GOT3 (cell line): ENCODE measurements at places on chromosomes 13 and 19.

- no peak for DNase-seq
Observed at GRCh38 chr19:21133633-21134032, 8.2 kb upstream of the ZNF431 start.

GRCh38 chr19:27745978-27746542, 1466.9 kb downstream of the UQCRFS1 start:
- no peak for DNase-seq

- no peak for DNase-seq
Observed at GRCh38 chr13:83325125-83325853, 557.0 kb downstream of the SLITRK1 start.

DNA sequence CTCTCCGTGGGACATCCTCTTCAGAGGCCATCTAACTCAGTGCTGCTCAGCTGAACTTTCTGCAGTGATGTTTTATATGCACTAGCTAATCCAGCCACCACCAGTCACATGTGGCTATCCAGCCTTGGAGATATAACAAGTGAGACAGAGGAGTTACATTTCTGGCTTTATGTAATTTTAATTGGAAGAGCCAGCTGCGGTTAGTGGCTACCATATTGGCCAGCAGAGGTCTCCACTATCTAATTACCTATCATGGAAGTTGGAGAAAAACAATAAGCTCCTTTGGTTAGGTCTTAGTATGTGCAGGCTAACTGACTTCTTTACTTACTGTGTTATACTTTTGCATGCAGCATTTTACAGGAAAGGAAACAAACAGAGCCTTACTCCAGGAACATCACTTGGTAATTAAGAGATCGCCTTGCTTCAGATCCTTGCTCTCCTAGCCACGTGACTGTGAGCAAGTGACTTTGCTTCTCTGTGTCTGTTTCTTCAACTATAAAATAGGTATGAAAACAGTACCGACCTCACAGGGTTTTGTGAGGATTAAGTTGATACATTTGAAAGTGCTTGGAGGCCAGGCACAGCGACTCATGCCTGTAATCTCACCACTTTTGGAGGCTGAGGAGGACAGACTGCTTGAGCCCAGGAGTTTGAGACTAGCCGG, 1.6 kb upstream of the KLK10 start:
- no peak for DNase-seq

GRCh38 chr13:84294576-84294975, 412.3 kb upstream of the SLITRK1 start:
- DNase-seq: no peak

GRCh38 chr19:14405380-14405757, 13.8 kb downstream of the DDX39A start:
- DNase-seq: no peak

- no peak for DNase-seq
Observed at GRCh38 chr19:16000024-16000663, 51.3 kb downstream of the OR10H4 start.

DNA sequence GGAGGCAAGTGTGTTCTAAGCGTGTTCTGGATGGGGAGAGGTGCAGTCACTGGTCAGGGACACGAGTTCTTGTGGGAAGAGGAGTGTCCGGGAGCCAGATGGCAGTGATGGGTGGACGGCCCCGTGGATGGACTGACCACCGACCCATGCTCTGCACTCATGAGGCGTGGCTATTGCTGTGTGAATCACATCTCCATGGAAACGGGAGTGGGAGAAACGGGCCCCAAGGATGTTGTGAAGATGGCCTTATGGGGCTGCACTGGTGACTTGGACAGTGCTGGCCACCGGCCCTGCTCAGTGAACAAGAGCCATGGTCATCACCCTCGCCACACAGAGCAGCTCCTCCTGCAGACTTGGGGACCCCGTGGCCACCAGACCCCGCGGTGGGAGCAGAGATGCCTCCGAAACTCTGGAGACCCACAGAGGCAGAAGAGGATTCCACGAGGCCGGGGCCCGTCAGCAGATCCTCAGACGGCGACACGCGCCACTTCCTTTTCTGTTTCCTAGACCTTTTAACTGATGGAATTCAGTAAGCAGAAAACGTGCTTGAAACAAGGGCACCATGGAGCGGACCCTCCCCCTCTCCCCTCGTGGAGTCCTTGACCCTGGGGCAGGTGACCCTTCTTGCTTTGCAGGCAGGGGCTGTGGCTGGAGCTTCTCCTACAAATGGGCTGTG, 47.5 kb downstream of the GAS6 start:
- no peak for DNase-seq

GRCh38 chr13:95385373-95385772, 84.1 kb upstream of the ABCC4 start:
- DNase-seq: no peak

- no peak for DNase-seq
Observed at GRCh38 chr13:30313311-30313710, 6.0 kb upstream of the KATNAL1 start.

DNA sequence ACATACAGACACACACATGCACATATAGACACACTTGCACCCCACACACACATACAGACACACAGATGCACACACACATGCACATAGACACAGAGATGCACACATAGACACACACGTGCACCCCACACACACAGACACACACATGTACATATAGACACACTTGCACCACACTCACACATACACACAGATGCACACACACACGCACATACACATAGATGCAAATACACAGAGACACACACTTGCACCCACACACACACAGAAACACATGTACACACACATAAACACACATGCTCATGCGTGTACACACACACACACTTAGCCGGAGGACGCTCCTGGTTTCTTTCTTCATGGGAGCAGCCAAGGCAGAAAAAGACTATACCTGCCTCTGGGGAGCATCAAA, 10.0 kb downstream of the COL4A2 start:
- DNase-seq: no peak

- no peak for DNase-seq
Observed at GRCh38 chr19:5977222-5977784, 637 bp downstream of the RANBP3 start.

DNA sequence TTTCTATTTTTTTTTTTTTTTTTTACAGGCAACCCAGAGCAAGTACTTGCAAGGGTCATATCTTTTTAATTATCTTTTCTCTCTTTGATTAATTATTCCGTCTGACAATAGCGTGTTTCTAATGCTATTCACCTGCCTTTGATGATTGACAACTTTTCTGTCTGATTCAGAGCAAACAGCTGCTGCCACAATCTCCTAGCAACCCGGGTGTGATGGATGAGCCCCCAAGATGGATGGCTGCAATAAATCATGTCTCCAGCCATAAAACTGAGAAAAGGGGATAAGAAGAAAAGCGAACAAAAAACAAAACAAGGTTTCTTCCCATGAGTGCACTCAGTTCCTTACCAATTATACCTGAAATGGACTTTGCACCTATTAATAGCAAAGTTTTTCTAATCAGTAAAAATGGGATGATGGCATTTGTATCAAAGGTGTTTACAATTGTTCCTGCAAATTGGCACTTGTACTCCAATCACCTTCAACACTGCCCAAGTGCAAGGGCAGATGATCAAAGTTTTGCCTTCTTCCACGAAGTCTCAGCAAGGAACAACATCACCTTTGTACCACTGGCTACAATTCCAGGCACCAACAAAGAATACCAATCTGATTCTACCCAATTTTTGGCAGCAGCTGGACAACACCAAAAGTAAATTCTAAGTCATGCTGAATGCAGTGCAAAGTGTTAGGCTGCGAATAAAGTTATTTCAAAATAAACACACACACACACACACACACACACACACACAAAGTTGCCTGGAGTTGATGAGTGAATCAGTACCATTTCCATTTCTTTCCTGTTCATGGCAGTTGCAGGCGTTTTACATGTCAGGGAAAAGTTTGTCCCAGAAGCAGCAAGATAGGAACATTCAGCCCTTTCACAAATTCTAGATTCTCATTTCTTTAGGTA, 12.0 kb downstream of the TSHZ3 start:
- DNase-seq: no peak

DNA sequence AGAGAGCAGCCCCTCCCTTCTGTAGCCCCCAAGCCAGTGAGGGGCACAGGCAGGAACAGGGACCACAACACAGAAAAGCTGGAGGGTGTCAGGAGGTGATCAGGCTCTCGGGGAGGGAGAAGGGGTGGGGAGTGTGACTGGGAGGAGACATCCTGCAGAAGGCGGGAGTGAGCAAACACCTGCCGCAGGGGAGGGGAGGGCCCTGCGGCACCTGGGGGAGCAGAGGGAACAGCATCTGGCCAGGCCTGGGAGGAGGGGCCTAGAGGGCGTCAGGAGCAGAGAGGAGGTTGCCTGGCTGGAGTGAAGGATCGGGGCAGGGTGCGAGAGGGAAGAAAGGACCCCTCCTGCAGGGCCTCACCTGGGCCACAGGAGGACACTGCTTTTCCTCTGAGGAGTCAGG, 4.2 kb downstream of the KLK3 start:
- DNase-seq: no peak
